ENCODE measurements at places on chromosomes 7 and 10.

DNA sequence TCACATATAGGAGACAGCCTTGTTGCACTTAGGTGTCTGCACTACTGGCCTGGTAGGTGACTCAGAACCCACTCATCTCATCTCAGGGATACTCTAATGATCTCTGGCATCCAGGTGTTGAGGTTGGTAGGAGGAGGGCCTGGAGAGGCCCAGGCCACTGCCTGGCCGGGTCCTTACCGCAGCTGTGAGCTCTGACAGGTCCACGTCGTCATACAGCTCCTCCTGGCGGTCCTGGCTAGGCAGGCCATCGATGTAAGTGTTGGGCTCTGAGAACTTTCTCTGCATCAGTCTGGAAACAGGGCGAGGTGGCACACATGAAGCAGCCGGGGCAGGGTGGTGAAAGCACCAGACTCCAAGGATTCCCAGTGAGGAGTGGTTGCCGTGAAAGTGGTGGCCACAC, 62.1 kb downstream of the VWA2 start:
- no peak for DNase-seq

- no peak for DNase-seq
Measured at GRCh38 chr10:32386623-32387260, 39.8 kb upstream of the EPC1 start.

- DNase-seq, result no peak
Measured at GRCh38 chr10:89520706-89521105, 14.7 kb downstream of the SLC16A12 start.

DNA sequence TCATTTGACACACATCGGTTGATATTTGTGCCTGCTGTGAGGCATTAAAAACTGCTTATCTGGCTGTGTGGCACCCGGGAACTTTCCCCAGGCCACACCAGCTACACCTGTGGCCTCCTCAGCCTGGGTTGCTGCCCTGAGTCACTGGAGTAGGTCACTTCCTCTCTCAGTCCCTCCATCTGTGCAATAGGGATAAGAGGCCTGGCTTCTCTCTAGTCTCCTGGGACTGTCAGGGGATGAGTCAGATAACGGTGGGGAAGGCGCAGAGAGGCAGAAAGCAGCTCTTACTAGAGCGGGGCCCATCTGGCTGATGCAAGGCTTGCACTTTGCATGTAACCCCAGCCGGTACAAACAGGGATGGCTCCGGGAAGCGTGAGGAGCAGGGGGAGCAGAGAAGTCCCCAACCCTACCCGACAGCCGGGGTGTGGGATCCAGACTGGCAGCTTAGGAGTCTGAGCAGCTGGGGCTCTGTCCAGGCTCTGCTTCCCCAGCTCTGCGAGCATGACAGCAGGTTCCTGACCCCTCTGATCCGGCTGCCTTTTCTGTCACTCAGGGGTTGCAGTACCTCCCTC, 34.0 kb downstream of the DNAJB12 start:
- no peak for DNase-seq

DNA sequence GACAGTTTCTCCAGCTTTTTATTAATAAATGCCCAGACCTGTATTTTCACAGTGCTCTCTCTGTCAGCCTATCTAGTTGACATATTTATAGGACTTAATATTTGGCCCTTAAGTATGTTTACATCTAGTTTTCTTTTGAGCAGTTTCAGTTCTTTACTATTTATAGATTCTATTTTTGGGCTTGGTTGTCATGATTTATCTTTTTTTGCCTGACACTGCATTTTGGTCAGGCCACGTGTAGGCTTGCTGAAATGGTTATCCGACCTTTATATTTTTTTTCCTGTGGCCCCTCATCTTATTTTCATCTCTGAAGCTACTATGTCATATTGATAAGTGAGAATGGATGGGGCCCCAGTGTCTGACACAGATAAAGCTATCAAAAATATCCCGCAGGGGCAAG, 515.4 kb upstream of the FZD8 start:
- DNase-seq, result no peak

DNA sequence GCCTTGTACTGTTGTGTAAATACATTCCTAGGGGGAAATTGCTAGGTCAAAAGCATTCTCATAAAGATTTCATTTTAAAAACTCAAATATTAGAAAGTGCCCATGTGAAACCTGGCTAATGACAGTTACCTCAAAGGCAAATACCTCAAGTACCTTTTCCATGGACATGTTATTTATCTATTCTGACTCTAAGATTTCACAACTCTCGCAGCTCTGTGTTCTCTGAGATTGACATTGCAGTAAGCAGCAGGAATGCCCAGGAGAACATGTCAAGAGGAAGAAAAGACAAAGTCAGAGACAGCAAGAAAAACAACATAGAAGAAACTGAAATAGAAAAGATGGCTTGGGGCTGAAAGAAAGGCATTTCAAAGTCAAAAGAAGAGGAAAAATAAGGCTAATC, 187.4 kb downstream of the CYP26A1 start:
- DNase-seq, result no peak

GRCh38 chr7:30134611-30135300, at the start of gene MTURN:
MTURN (plus strand) TSS chr7:30134986; CDS start chr7:30135137, 151 bp downstream.
- DNase-seq, result peak; percentile 77

- DNase-seq, result peak; percentile 41
Measured at GRCh38 chr10:13717936-13718772, 131.4 kb downstream of the PRPF18 start.
